Foreskin fibroblast (primary cell): ENCODE measurements at places on chromosomes 4 and X.

DNA sequence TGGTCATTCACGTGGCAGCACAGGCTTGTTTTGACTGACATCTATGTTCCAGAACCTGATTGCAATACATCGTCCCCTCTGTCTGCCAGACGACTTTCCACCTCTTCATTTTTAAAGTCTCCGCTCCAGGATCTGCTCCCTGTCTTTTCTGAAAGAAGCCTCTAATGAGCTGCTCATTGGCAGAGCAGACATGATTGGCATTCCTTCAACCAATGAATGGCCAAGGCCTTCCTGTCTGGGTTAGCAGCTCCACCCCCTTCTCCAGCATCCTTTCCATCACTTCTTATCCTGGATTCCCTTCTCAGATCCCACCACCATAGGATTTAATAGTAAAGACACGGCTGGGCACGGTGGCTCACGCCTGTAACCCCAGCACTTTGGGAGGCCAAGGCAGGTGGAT, 202.7 kb upstream of the KLF3 start:
- DNase-seq, result no peak

- peak; percentile 69 for DNase-seq
Measured at GRCh38 chr4:53101191-53101581, 239.1 kb downstream of the RASL11B start.

DNA sequence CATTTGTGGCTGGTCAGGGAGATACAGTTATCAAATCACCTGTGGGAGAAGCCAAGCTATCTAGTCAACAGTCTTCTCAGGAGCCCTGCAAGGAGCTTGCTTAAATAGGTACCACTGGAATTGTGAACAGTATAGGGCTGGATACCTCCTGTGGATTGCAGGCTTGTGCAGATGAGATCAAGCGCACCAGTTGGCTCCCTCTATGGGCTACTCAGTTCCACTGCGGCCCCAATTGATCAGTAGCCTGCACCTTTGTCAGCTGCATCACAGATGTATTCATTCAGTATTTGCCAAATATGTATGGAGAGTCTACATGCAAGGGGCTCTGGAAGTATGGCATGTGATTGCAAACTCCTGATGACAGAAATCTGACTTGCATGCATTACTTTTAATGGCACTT, 28.6 kb downstream of the TEX13A start:
- no peak for DNase-seq

DNA sequence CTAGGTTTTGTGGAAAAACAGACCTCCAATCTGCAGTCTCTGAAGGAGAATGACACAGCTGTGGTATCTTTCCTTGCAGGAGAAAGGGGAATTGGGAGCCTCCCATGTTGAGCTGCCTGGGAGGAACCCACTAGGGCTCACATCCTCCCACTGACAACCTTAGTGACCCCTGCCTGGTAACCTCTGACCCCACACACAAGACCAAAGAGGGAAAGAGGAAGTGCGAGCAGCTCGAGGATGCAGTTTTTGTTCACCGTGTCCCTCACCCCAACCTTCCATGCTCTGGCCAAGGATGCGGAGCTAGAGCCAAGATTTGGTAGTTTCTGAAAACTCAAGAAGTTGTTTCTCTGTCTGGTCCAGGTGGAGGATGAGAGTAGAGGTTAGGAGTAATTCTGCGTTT, 5.4 kb upstream of the ZXDA start:
- DNase-seq, result no peak

DNA sequence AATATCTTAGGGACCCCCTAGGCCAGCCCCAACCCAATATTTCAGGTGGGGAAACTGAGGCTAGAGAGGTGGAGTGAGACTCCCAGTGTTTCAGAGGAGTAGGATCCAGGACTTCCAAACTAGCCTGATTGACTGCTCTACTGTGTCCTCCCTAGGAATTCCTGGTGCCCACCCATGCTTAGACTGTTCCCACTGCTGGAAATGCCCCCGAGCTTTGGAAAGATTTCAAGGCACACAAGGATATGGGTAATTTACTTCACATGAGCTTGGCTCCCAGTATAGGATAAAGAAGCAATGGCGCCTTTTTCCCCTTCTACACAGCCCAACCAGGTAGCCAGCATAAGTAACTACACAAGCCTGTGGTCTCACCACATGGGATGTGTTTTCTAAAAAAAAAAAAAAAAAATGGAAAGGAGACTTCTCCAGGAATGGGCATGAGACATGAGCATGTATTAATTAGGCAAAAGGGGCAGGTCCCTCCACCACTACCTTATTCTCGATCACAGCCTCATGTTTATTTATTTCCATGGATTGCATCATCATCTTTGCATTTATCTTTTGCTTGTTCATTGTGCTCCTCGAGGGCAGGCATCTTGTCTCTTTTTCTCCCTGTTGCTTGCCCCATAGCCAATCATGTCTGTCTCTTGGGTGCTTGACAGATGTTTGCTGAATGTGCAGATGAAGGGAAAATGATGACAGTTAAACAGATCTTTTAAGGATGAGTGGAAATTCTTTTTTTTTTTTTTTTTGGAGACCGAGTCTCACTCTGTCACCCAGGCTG, 66.7 kb downstream of the DRD5 start:
- DNase-seq, result no peak

DNA sequence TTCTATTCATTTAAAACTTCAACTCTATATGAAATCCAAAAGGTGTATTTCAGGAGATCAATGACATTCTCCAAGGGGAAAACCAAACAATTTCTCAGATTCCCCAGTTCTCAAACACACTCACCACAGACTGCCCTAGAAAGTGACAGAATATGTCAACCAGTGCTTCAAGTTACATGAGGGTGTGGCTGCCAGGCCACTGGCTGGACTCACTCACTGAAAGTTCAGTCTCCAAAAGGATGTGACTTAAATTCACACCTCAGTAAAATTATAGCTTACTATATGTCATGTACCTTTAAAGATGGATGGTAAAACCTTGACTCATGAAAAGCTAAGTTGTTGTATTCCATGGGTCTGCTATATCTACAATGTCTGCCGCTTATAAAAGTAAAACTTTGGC, 7.3 kb downstream of the INPP4B start:
- no peak for DNase-seq

- no peak for DNase-seq
Measured at GRCh38 chr4:11287055-11287454, 141.6 kb downstream of the HS3ST1 start.

DNA sequence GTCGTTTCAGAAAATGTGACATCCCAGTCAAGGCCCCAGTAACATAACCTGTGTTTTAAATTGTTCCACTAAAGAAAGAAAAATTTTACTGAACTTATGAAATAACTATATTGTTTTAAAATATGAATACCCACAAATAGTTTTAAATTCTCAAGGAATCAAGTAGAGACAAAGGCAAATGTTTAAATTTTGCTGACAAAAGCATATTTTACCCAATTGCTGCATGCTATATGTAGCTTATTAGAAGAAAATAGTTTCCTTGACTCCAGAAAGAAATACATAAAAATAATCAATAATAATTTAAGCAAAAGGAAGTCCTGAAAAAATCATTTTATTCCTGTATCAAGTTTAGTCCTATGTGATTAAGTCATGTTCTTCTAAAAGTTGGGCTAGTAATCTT, 481.3 kb upstream of the ADGRL3 start:
- DNase-seq, result no peak

GRCh38 chr4:124334119-124334518, 378.4 kb downstream of the ANKRD50 start:
- DNase-seq, result peak; percentile 90

GRCh38 chrX:345020-345925, 26.7 kb upstream of the GTPBP6 start:
- no peak for DNase-seq

- no peak for DNase-seq
Measured at GRCh38 chr4:74327762-74328161, 19.5 kb downstream of the EPGN start.

DNA sequence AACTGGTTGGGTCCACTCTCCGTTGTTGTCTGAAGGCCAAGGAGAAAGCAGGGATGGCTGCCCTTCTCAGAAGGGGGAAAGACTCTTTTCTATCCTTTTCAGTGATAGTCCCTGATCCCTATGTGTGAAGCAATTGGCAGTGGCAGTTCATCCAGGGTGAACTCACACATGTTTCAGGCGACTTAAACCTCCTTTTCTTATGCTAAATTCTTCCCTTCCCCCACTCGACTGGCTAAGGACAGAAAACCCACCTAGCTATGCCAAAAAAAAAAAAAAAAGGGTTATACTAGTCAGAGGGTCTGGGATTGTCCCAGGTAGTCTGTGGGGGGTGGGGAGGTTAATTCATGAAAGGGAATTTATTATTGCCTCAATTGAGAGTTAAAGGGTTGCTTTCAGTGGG, 12.2 kb upstream of the ZNF280C start:
- DNase-seq, result no peak

DNA sequence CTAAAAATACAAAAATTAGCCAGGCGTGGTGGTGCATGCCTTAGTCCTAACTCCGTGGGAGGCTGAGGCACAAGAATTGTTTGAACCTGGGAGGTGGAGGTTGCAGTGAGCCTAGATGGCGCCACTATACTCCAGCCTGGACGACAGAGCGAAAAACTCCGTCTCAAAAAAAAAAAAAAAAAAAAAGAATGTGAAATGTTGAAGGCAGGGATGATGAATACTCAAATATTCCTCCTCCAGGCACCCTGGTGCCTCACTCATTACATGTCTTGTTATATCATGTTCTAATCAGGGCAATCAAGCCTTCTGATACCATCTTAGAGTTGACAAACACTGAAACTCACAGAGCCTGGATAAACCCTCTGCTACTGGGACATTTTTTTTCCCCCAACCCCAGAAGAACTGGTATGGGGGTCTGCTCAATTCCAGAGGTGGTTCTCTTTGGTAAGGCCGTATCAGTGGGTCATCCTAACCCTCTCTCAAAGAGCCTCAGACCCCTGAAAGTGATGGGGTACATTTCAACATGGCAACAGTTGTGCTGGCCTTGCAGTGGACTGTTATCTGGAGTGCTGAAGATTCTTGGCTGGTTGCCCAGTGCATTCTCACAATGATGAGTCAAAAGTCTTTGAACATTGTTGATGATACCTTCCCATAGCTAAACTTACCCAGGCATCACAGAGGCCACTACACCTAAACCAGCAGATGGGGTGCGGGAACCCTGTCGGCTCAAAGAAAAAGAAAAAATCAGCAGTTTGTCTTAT, 2.4 kb upstream of the SH3KBP1 start:
- DNase-seq, result peak; percentile 47

GRCh38 chr4:172780566-172781081, 388.0 kb upstream of the GALNT7 start:
- no peak for DNase-seq

DNA sequence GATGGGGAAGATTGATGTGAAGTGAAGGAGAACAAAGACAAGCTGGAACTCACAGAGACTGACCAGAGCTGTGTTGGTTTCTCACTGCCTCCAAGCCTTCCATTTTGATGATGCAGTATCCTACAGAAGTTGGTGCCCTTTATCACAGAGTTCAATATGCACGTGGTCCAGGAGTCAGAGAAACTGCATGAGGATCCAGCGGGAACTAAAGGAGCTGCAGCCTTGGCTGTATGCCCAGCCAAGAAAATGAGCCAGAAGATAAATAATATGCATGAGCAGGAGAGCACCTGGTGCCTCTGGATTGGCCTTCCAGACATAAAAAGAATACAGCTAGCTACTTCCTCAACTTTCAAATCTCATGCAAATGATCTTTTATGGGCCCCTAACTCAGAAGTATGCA, 44.3 kb upstream of the DCLK2 start:
- DNase-seq, result peak; percentile 36

- no peak for DNase-seq
Measured at GRCh38 chrX:7109838-7110793, 37.4 kb upstream of the STS start.

DNA sequence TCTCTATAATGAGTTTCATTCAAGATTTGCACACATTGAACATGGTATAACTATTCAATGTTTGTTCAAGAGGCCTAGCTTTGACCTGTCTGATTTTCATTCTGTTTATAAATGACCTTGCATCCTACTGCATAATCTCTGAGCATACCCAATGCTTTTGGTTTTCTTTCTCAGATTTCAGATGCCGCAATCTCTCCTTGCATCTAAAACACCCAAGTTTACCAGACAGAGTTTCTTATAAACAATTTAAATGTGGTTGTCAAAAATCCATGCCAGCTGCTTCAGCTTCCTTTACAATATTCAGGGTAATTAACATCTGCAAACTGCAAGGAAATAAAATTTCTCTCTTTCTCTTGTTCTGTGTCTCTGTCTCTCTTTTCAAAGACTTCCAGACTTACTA, 123.0 kb upstream of the PCDH18 start:
- no peak for DNase-seq

DNA sequence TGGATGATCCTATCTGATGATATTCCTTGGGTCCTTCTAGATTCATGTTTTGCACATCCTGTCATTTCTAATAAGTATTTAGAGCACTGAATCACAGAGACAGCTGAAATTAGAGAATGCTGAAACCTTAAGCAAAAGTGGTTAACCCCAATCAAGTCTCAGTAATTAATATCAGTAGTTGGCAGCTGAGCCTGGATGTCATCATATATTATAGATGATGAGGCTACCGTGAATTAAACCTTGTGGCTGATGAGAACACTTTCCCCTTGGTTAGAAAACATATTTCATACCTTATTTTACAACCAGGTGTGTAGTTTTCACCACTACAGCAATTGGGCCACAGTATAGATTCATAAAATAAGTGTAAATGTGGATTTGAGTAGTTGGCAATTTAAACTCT, 499.0 kb downstream of the PDGFC start:
- DNase-seq, result no peak

- DNase-seq, result no peak
Measured at GRCh38 chrX:72254816-72255215, 16.0 kb upstream of the ERCC6L start.

DNA sequence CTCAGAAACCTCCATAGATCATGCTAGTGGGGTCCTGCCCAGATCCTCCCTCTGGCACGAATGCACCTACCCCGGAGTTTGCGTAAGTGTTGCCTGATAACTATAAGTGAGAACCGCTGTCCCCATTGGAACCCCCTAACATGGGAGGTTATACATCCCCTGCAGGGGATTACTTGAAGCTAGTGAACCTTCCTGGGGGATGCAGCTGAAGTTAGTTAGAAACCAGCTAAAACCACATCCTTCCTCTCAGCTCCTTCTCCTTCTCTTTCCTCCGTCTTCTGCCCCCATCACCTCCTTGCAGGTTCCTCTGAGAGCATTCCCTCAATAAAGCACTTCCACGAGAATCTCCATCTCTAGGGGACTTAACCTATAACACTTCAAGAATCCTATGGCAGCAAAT, 95.0 kb downstream of the ZNF827 start:
- DNase-seq, result no peak

DNA sequence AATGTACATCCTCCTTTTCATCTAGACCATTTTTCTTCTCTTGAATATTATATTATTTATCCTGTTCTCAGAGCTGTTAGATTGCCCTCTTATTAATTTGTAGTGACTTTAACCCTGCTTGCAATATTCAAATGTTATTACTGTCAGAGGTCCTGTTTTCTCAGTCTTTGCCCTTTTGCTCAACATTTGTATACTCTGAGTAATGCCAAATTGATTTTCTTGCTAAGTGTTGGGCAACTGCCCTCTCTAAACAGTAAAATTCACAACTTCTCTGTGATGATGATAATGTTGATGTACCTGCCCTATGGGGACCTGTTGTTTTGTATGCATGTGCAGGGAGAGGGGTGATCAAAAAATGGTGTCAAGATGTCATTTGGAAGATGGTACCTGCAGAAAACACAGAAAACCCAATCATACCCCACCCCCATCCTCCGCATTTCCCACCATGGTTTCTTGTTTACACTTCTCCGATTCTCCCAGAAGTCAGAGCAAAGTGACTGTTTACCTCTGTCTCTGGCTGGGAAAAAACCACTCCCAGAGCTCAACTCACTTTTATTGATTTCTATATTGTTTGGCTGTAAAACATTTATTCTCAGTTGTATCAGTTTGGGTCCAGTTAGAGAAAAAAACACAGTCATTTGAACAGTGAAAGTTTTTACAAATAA, 694.0 kb downstream of the IL1RAPL1 start:
- DNase-seq, result no peak

- DNase-seq, result no peak
Measured at GRCh38 chrX:46575586-46575985, 2.0 kb downstream of the CHST7 start.
